Stimulated activated naive CD4-positive, alpha-beta T cell treated with Interleukin-2 at 50 U/mL for 16 hours (primary cell): ENCODE measurements at places on chromosomes 16 and 17.

GRCh38 chr17:69445132-69445531 is 30.6 kb downstream of the MAP2K6 start:
- no peak for DNase-seq

GRCh38 chr16:89646906-89647305 is 10.6 kb downstream of the CHMP1A start:
- no peak for DNase-seq

- DNase-seq = no peak
Measured at GRCh38 chr17:66983414-66984021, 19.0 kb downstream of the CACNG4 start.

- no peak for DNase-seq
Measured at GRCh38 chr16:57028086-57028485, 38.7 kb downstream of the NLRC5 start.

DNA sequence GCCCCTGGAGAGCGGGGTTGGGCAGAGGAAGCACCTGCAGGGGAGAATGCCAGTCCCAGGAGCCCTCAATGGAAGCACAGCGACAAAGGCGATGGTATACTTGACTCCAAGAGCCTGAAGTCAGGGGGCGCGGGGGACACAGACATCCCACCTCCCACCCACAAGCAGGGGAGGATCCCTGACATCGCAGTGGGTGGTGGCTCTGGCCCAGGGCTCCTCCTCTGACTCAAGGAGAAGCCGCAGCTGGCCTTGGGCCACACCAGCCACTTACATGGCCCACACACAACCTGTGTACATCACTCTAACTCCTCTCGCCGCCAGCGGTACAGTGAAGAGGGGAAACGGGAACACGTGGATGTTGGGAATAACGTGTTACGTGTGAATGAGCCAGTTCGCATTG is 44.3 kb downstream of the FZD2 start:
- no peak for DNase-seq

DNA sequence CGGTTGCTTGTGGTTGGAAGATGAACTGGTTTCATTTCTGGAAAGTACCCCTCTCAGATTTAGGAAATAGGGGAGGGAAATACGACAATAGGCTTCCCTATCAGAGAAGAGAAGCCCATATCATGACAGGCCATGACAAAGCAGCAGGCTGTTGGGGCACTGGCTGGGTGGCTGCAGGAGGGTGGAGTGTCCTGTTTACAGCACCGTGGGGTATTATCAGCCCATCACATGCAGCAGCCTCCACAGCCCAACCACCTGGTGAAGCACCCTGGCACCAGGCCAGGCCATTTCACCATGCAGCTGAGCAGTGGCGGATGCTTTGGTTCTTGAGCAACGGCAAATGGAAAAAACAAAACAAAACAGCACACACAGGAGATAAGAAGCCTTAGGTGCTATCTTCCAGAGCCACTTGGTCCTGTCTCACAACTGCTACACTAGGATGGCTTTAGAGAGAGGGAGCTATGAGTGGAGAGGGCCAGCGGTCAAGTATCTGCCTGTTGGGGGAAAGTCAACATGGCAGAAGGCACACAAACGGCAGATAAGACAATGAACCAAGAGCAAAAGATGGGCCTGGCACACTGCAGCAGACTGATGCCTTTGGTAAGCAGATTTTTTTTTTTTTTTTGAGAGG is 24.2 kb downstream of the FAM117A start:
- DNase-seq = peak; percentile 81

GRCh38 chr17:75983501-75984181 is 4.6 kb downstream of the TEN1 start:
- no peak for DNase-seq

DNA sequence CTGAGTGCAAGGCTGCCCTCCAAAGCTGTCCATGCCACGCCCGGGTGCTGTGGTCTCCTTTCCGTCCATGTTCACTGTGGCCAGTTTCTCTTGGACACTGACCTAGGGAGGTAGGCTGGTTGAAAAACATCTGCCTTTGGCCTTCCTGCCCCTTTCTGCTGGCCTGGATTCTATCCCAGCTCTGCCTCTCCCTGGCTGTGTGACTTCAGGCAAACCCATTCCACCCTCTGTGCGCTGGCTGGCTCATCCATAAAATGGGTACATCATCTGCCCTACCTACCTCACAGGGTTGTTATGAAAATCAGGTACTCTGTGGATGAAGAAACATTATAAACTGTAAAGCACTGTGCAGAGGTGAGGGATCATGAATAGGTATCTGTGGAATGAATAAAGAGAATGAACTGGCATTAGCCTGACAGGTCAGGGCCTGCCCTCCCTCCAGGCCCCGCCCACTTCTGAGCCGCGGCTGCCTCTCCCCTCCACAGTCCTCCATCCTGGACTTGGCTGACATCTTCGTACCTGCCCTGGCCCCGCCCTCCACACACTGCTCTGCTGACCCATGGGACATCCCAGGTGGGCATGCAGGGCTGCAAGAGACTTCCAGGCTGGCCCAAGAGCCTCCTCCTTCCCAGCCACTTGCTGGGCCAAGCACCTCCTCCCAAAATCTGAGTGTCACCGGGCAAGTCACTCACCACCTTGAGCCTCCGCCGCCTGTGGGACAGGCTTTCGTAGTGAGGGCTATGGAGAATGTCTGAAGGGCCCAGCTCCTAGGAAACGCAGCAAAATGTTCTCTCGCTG is 7.0 kb upstream of the SPATA20 start:
- DNase-seq = no peak

- no peak for DNase-seq
Measured at GRCh38 chr17:40724656-40725055, 21.1 kb upstream of the KRT24 start.

- no peak for DNase-seq
Measured at GRCh38 chr16:8522757-8523156, 67.6 kb downstream of the TMEM114 start.

DNA sequence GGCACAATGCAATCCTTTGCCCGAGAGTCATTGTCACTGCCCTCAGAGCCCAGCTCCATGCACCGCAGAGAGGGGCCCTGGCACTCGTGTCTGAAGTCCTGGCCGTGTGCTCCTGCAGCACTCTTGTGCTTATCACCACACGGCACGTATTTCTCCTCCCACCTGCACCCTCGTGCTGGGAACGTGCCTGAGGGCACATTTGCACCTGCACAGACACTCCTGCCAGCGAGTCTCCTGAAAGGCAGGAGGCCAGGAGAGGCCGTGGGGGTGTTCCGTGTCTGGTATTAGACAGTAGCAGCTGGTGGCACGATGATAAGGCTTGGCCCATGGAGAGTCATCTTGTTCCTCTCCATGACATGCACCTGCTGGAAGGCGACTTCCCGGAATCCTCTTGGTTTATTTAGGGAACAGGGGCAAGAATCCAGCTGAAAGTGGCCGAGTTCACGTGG is 3.4 kb upstream of the ACSF3 start:
- DNase-seq = no peak

DNA sequence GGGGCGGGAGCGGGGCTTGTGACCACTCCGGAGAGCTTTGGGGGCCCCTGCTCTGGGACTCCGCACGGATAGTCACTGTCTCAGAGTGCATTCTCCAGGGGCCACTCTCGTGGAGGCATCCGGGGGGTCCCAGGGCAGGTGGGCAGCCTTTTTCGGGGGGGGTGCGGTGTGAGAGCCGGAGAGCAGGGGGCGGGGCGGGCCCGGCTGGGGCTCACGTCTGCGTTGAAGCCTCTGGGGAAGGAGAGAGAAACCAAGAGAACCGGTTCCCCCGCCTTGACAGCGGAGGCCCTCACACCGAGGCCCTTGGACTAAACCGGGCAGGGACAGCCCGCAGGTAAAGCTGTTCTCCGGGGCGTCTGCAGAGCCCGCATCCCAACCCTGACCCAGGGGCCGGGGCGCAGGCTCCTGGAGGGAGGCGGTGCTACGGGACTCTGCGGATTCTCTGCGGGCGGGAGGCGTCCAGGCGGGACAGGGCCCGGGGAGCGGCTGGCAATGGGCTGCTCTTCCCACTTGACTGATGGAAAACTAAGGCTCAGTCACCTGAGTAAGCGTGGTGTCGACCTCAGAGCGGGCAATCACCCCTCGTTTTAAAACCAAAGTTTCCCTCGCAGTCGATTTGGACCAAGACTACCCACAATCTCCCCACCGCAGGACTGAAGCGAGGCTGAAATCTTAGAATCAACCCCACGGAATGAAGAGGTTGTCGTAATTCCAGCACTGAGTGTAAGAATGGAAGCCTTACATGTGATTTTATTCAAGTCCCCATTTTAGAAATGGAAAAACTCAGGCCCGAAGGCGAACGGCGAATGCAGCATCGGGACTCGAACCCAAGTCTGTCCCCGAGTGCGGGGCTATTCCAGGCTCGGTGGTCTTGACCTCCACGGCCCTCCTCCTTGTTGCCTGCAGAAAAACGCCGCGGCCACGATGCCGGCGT is 49.6 kb upstream of the AMZ2 start:
- peak; percentile 36 for DNase-seq

DNA sequence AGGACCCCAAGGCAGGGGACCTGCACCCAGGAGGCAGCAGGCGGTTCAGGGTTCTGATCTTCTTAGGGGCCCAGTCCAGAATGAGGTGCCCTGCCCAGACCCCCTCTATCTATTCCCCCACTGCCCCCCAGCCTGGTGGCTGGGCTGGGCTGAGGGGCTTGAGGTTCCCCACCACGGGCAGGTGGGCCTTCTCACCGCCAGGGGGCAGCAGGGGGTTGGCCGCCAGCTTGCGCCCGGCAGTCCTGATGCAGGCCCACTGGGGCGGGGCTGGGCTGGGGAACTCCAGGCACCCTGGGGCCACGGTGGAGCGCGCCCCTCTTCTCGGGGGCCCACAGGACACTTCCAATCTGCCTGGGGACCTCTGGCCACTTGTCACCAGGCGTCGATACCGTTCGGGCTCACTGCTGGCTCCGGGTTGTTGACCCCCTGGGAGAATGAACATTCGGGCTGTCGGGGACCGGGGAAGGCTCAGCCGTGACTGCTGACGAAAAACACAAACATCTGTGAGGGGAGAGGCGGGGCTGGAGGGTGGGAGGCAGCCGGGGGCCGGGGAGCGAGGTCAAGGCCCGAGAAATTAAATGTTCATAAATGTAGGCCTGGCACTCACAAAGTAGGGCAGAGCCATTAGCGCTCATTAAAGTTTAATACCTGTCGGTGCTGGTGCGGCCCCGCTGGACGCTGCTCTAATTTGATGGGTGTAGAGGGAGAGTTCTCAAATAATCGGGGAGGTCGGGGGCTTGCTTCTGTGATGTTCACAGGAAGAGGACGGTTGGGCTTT is 219.3 kb upstream of the GSE1 start:
- DNase-seq = peak; percentile 53

DNA sequence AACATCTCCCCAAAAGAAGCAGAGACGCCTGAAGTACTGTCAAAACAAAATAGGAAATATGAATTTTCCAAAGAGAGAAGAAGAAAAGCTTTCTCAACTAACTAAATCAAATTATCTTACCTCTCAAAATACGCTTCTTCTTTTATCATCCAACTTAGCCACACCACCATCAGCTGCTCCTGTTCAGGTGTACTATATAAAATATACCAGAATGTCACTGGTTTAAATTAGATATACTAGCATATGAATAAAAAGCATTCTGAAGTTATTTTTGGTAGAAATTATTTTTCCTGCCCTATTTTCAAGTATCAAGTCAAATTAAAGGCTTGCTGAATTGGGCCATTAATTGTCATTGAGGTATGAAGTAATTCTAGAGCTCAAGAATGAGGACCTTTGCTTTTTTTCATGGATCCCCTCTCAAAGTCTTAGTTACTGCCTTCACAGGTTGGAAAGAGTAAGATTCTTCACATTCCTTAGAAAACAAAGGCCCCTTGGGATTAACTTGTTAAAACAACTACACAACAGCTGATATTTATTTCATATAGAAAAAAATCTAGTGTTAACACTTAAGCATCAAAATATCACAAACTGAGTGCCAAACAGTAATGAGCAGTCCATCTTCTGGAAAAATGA is 30.1 kb downstream of the INTS2 start:
- DNase-seq = no peak

GRCh38 chr16:86549076-86549892 is 5.8 kb downstream of the MTHFSD start:
- no peak for DNase-seq

GRCh38 chr17:62751060-62751691 is 56.9 kb downstream of the MARCHF10 start:
- DNase-seq = no peak
